ENCODE measurements at places on chromosomes 7 and 10. TPM values are rescaled to one million over a fixed set of nuclear protein-coding genes. Genes with fewer than 3 reads are reported as not detected.

Gene PRF1
- not detected for total RNA-seq

Gene GNG11
- 33.6 TPM for total RNA-seq

Gene HNRNPH3
- total RNA-seq = 202 TPM

Gene MICU1
- total RNA-seq = 62.7 TPM

Gene GJD4
- total RNA-seq = not detected

Gene ANKRD2
- 4.2 TPM for total RNA-seq

Gene TLX1
- not detected for total RNA-seq

Gene CAV1
- 457 TPM for total RNA-seq

Gene GPR146
- 2.1 TPM for total RNA-seq

Gene RAPGEF5
- total RNA-seq = 0.18 TPM

Gene COL13A1
- 0.27 TPM for total RNA-seq

Gene TEX47
- not detected for total RNA-seq

Gene SPDYE5
- not detected for total RNA-seq

Gene FAM25C
- total RNA-seq = 2.0 TPM

Gene ABI1
- 68.2 TPM for total RNA-seq

Gene UCMA
- total RNA-seq = not detected

Gene DPP6
- not detected for total RNA-seq

Gene SBDS
- 107 TPM for total RNA-seq

Gene ANKRD61
- total RNA-seq = 0.50 TPM

Gene THNSL1
- total RNA-seq = 4.4 TPM

Gene FGFBP3
- 2.2 TPM for total RNA-seq

Gene CFAP46
- 1.7 TPM for total RNA-seq

Gene ALOX5
- total RNA-seq = 0.13 TPM

Gene SCART1
- 0.19 TPM for total RNA-seq
